ENCODE measurements at places on chromosomes 3 and 15. TPM values are rescaled to one million over a fixed set of nuclear protein-coding genes. Genes with fewer than 3 reads are reported as not detected.

The POC1A gene
- 3.1 TPM for total RNA-seq

The TM4SF4 gene
- total RNA-seq = 0.09 TPM

The ARPP19 gene
- total RNA-seq = 65.7 TPM

The KNG1 gene
- total RNA-seq = 0.13 TPM

The PAQR5 gene
- 0.13 TPM for total RNA-seq

The LYZL4 gene
- not detected for total RNA-seq

The NDUFB5 gene
- total RNA-seq = 197 TPM

DNA sequence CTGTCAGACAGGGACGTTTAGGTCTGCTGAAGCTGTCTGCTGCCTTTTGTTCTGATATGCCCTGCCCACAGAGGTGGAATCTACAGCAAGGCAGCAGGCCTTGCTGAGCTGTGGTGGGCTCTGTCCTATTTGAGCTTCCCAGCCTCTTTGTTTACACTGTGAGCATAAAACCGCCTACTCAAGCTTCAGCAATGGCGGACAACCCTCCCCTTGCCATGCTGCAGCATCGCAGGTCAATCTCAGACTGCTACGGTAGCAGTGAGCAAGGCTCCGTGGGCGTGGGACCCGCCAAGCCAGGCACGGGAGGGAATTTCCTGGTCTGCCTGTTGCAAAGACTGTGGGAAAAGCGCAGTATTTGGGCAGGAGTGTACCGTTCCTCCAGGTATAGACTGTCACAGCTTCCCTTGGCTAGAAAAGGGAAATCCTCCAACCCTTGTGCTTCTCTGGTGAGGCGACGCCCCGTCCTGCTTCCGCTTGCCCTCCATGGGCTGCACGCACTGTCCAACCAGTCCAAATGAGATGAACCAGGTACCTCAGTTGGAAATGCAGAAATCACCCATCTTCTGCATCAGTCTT is 71.4 kb downstream of the SPSB4 start:
- H3K27me3 ChIP-seq = no peaks in the 10 kb centered on the region
- DNase-seq = no peak
- H3K27ac ChIP-seq = no peak overlapping the region
- no peak overlapping the region for H3K4me3 ChIP-seq
- H3K4me1 ChIP-seq = peaks cover 20% of the 10 kb centered on the region

DNA sequence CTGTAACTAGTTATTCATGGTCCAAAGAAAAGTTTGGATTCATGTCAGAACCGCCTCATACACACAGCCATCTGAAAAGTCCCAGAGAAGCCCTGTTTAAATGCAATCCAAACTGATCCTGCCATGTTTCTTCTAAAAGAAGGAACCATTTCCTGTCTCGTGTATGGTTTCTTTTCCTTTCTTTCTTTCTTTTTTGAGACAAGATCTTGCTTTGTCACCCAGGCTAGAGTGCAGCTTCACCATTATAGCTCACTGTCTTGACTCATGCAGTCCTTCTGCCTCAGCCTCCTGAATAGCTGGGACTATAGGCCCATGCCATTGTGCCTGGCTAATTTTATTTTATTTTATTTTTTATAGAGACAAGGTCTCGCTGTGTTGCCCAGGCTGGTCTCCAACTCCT is 77.4 kb upstream of the NSMCE3 start:
- peak overlapping the region; percentile 7 for H3K27ac ChIP-seq
- peaks cover 19% of the 10 kb centered on the region for H3K4me1 ChIP-seq
- H3K4me3 ChIP-seq = no peak overlapping the region
- H3K27me3 ChIP-seq = no peaks in the 10 kb centered on the region

DNA sequence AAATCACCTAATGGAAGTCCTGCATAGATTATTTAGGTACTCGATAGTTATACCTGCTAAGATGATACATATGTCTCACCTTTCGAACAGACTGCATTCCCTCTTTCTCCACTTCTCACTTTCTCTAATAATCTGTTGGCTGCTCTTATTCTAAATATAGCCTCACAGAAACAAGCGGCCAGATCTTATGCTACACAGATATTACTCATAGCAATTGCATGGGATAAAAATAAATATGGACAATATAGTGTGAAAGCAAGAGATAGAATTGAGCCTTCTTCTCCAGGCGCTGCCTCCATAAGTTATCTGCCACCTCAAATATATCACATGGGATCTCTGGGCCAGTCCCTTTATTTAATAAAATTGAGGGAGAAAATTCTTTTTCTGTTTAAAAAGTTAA is 29.5 kb upstream of the TGFBR2 start:
- no peak overlapping the region for H3K4me3 ChIP-seq
- DNase-seq = no peak
- no peak overlapping the region for H3K27ac ChIP-seq
- H3K27me3 ChIP-seq = no peaks in the 10 kb centered on the region
- no peaks in the 10 kb centered on the region for H3K4me1 ChIP-seq

GRCh38 chr3:184740509-184741258 is 28.8 kb upstream of the MAGEF1 start:
- H3K27ac ChIP-seq = no peak overlapping the region
- H3K4me1 ChIP-seq = peaks cover 6% of the 10 kb centered on the region
- H3K27me3 ChIP-seq = no peaks in the 10 kb centered on the region
- H3K4me3 ChIP-seq = no peak overlapping the region
- no peaks in the 10 kb centered on the region for H3K36me3 ChIP-seq

DNA sequence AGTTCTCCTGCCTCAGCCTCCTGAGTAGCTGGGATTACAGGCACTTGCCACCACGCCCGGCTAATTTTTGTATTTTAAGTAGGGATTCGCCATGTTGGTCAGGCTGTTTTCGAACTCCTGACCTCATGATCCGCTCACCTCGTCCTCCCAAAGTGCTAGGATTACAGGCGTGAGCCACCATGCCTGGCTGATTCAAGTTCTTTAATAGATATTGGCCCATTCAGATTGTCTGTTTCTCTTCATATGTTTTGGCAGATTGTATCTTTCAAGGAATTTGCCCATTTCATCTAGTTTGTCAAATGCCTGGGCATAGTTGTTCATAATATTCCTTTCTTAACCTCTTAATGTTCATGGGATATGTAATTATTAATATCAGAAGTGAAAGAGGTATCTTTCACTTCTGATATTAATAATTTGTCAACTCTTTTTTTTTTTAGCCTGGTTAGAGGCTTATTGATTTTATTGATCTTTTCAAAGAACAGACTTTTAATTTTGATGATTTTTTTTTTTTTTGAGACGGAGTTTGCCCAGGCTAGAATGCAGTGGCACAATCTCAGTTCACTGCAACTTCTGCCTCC is 40.2 kb upstream of the ZFAND6 start:
- no peaks in the 10 kb centered on the region for H3K36me3 ChIP-seq
- no peak overlapping the region for H3K4me3 ChIP-seq
- H3K4me1 ChIP-seq = no peaks in the 10 kb centered on the region
- no peak overlapping the region for H3K27ac ChIP-seq
- H3K27me3 ChIP-seq = no peaks in the 10 kb centered on the region
- DNase-seq = no peak

GRCh38 chr15:100671858-100672543 is 69.6 kb downstream of the ASB7 start:
- DNase-seq = peak; percentile 66
- no peak overlapping the region for H3K27ac ChIP-seq
- peaks cover 17% of the 10 kb centered on the region for H3K4me1 ChIP-seq
- H3K27me3 ChIP-seq = no peaks in the 10 kb centered on the region

DNA sequence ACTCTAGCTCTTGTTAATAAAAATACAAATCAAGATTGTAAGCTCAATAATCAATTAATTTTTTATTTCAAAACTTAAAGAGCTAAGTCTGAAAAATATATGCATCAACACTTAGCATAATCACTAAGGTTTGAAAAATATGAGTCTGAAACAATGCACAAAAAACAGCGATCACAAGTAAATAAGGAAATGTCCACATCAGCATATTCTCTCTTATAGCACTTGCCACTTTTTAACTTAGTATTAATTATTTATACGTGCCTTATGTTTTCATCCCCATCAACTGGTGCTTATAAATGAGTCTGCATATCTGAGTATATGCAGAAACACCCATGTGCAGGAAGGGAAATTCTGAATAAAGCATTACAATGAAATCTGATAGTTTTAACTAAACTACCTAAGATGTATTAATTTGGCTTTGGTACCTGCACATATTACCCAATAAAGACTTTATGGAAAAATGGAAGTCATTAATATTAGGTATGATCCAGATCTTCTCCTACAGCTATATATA is 28.3 kb downstream of the AQR start:
- H3K4me1 ChIP-seq = no peaks in the 10 kb centered on the region
- no peak overlapping the region for H3K4me3 ChIP-seq
- no peak for DNase-seq
- peaks cover 25% of the 10 kb centered on the region for H3K36me3 ChIP-seq
- no peaks in the 10 kb centered on the region for H3K27me3 ChIP-seq
- no peak overlapping the region for H3K27ac ChIP-seq

- H3K4me3 ChIP-seq = no peak overlapping the region
- H3K4me1 ChIP-seq = no peaks in the 10 kb centered on the region
- DNase-seq = no peak
- no peaks in the 10 kb centered on the region for H3K36me3 ChIP-seq
- H3K27ac ChIP-seq = no peak overlapping the region
These were observed 190.7 kb downstream of the CD47 start for GRCh38 chr3:107899990-107900651.

DNA sequence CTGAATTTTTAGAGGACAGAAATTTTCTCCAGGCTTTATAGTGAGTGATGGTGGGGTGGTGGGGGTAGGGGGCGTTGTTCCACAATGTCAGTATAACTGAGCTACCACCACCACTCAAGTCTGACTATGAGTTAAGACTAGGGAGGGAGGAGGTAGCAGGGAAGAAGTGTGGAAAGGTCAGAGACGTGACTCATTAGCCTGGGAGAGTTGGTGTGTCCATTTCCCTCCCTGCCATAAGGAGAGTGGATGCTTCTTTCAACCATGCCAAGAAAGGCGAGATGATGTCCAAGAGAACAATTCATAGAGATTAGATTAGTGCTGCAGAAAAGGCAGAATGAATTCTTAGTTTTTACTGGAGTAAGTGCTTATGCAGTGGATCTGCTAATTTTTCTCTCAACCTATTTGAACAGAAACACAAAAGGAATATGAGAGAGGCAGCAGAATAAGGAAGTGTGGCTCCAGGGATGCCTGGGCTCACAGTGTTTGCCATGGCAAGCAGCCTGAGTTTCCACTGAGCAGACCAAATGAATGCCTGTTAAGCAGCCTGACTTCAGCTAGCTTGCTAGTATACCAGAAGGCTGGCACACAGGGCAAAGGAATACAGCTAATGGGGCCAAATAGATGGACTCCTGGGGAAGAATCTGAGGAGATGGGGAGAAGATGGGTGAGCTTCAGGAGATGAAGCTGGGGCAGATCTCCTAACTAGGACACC is 708.9 kb downstream of the NTRK3 start:
- peak; percentile 11 for DNase-seq
- H3K4me3 ChIP-seq = no peak overlapping the region
- no peaks in the 10 kb centered on the region for H3K36me3 ChIP-seq
- H3K27ac ChIP-seq = no peak overlapping the region

- DNase-seq = peak; percentile 35
- H3K4me1 ChIP-seq = no peaks in the 10 kb centered on the region
- H3K27me3 ChIP-seq = no peaks in the 10 kb centered on the region
- H3K27ac ChIP-seq = no peak overlapping the region
- no peaks in the 10 kb centered on the region for H3K36me3 ChIP-seq
- no peak overlapping the region for H3K4me3 ChIP-seq
These were observed 109.7 kb downstream of the LRRC49 start for GRCh38 chr15:71002316-71002715.

DNA sequence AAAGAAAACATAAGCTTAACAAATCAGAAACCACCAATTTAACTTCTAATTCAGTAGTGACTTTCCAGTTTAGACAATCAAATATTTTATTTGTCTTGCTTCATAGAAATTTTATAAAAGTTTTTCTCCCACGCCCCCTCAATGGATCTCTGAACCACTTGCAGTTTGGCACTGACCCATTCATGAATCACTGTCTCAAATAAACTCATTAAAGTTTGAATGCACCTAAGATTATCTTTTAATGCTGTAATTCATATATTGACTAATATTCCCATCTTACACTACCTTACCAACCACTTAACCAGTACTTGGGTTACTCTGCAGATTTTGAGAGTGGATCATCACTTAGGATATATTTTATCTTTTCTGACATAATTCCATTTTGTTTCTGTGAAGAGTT is 880.2 kb downstream of the OTOL1 start:
- H3K4me1 ChIP-seq = no peaks in the 10 kb centered on the region
- H3K27ac ChIP-seq = no peak overlapping the region
- DNase-seq = no peak
- no peaks in the 10 kb centered on the region for H3K27me3 ChIP-seq
- no peaks in the 10 kb centered on the region for H3K36me3 ChIP-seq

DNA sequence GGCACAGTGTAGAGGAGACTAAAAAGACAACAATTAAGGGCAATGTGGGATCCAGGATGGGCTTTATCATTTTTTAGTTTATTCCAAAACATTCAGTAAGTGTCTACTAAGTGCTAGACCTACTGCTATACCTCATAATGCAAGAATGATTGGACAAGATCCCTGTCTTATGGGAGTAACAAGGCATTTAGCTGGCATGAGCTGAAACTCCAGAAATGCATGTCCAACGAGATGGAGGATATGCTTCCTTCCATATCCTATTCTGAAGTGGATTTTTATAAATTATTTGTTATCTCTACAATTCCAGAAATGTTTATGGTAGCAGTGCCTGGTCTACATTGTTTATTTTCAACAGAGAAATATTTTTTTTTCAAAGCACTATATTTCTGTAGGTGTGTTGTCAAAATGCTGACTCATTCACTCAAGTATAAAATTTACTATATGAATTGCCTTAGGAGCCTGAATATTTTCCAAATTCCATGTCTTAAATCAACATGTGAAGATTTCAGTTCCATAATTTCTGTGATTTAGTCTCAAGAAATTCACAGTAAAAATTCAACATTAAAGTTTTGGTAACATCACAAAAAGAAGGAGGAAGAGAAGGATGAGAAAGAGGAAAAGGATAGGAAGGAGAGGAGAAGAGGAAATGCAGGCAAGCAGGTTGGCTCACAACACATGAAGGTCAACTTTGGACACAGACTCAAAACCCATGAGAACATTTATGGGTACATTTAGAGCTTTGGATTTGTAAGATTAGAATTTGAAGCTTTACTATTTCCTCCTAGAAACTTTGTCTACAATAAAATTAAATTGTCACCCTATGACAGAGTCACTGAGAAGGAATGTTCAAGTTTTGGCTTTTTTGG is 88.6 kb downstream of the P3H2 start:
- H3K27me3 ChIP-seq = no peaks in the 10 kb centered on the region
- H3K4me1 ChIP-seq = peaks cover 2% of the 10 kb centered on the region
- DNase-seq = no peak
- no peak overlapping the region for H3K27ac ChIP-seq
- H3K36me3 ChIP-seq = no peaks in the 10 kb centered on the region
